ENCODE measurements at places on chromosomes 13 and 19.

- DNase-seq: no peak
Observed at GRCh38 chr19:7979011-7979410, 26.4 kb downstream of the ELAVL1 start.

- no peak for DNase-seq
Observed at GRCh38 chr19:34220472-34221063, 33.8 kb upstream of the GARRE1 start.

DNA sequence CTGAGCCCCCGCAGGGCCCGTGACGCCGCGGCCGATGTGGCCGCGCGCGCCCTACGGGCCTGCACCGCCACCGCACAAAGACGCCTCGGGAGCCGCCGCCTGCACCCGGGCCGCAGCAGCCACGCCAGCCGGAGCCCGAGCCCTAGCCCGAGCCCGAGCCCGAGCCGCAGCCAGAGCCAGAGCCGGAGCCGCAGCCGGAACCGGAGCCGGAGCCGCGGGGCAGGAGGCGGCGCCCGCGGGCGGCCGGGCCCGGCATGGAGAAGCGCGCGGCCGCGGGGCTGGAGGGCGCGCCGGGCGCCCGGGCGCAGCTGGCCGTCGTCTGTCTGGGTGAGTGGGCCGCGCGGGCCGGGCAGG lies 379 bp downstream of the LRP3 start:
- no peak for DNase-seq

GRCh38 chr13:109093998-109094397 lies 464.6 kb downstream of the MYO16 start:
- no peak for DNase-seq

DNA sequence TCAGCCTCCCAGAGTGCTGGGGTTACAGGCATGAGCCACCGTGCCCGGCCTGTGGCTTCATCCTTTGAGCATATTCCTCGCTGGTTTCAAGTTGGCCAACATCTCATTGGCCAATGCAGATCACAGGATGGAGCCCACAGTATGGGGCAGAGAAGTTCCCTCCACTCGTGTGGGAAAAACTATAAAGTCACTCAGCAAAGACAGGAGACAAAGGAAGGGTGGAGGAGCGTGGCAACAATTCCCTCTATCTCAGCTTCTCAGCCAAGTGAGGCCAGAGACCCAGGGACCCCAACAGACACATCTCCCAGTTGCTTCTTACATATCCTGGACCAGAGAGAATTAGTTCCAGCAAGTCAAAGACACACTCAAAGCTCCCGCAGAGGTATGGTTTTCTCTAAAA lies 184.6 kb upstream of the SOX1 start:
- no peak for DNase-seq

DNA sequence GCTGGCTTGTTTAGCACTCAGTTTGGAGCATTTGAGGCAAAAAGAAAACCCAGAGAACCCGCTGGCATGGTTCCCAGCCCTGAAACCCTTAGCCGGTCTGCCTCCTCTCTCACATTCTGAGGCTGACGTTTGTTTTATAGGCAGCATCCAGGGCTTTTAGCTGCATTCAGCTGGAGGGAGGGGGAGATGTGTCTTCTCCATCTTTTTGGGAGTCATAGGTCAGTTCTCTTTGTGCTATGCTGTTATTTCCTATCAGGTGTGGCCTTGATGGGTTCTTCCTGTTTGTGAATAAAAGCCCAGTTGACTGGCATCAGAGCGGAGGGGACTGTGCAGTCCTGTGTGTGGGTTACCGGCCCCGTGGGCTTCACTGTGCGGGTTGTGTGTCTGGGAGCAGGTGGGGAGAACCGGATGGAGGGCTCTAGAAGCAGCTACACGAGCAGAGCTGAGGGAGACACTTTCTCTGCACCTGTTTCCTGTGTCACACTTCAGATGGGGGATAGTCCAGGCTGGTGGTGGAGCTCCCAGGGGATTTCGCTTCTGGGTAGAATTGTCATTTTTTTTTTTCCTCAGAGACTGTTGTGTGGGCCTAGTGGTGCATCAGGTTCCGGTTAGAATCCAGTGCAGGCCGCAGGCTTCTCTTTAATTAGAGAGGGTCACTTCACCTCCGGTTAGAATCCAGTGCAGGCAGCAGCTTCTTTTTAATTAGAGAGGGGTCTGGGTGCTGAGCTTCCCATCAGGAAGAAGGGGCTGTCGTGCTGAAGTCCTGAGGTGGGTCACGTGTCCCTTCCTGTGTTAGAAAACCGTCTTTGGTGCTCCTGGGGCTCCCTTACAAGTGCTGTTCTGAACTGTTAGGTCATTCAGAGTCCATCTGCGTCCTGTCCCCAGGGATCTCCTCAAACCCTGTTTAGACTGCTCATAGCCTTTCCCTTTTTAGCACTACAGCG lies 69.6 kb downstream of the ARHGEF7 start:
- DNase-seq: peak; percentile 82

DNA sequence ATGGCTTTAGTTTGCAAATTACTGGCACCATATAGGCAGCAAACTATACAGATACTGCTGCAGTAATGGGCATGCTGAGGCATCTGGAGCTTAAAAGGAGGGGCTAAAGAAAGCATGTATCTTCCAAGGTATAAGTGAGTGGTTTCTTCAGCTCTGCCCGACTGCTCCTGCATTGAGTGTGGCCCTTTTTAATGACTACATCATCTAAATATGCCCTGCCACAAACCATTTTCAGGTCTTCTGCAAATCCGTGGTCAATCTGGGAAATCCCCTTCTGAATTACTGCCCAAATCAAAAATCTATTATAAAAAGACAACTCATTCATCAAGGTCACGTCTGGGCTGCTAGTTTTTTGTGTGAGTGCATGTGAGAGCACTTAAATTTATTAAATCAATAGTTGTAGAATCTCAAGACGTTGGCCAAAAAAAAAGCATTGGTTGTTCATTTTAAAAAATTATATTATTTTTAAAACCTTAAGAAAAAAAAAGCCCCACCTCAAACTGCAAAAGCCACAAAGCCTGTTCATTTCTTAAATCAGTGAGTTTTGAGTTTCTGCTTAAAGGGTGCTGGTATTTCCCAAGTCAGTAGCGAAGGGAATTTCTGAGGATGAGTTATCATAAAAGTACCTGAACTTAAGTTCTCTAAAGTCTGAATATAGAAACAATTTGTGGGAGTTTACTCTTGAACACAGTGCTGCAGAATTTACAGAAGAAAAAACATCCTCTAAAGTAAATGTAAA lies 16.3 kb downstream of the LCP1 start:
- DNase-seq: peak; percentile 70

DNA sequence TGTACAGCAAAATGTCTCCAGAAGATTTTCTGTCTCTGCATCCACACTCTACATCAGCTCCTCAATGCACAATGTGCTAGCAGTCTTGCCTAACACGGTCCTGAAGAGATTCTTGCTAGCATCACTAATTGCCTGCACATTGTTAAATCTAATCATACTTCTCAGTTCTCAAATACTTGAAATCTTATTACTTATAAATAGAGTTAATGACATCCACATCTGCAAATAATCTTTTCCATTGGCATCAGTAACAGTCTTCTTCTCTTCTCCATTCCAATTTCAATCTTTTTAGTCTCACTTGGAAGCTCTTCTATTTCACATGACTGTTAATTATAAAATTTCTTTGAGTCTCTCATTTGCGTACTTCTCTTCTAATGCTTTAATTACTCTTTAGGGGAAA lies 630.5 kb upstream of the SLITRK6 start:
- no peak for DNase-seq

GRCh38 chr13:31011901-31012654 lies 79.6 kb downstream of the TEX26 start:
- peak; percentile 11 for DNase-seq

DNA sequence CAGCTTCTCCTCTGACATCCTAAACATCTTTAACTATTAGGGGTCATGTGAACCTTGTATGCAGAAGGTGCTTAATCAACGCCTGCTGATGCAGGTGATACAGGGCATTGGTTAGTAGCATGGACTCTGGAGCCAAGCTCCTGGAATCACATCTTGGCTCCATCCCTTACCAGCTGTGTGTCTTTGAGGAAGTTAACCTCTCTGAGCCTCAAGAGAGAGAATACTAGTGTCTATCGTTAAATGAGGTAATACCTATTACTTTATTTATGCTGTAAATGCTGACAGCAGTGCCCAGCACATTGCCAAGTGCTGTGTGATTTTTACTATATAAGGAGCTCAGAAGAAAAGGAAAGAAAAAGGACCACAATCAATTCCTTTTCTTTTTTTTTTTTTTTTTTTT lies 11.2 kb upstream of the SELENOW start:
- DNase-seq: no peak

GRCh38 chr13:51614350-51614786 lies 30.1 kb downstream of the WDFY2 start:
- DNase-seq: peak; percentile 36

DNA sequence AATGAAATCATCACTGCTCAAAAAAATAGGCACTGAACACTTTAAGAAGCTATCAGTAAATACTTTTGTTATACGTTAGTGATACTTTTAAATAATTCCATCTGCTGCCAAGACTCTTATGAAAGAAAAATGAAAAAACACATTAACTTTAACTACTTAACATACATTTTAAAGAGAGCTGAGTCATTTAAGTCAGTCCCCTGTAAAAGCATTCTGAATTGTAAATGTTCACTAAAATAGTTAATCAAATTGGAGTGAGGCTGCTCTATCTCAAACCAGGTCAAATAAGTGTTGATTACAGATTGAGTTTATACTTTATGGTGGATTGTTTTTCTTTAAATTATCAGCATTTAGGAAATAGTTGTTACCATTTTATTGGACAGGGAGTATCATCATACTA lies 274.2 kb downstream of the MYO16 start:
- DNase-seq: no peak

- DNase-seq: no peak
Observed at GRCh38 chr13:100751826-100752225, 77.2 kb upstream of the TMTC4 start.

DNA sequence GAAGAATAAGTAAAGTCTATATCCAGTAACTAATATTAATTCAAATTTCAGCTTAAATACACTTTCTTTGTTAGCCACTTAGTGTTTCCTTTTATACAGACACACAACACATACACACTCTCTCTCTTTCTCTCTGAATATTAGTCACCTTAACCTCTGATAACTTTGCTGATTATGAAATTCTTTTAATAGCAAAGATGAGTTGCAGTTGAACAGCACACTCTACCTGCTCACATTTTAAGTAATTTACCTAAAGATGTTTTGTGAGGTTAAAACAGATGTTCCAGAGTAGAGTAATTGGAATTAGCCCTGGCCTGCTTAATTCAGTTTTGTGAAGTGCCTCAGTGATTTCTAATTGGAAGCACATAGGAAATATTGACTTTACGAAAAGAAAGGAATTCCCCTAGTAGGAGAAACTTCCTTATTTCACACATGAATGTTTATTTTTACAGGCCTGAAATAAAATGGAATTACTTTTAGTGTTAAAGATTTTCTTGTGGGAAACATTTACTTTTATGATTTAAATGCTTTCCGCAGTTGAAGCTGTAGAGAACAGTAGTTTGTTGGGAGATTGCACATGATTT lies 184.3 kb downstream of the MYO16 start:
- DNase-seq: no peak

GRCh38 chr13:107121793-107122192 lies 553.9 kb upstream of the ARGLU1 start:
- no peak for DNase-seq

DNA sequence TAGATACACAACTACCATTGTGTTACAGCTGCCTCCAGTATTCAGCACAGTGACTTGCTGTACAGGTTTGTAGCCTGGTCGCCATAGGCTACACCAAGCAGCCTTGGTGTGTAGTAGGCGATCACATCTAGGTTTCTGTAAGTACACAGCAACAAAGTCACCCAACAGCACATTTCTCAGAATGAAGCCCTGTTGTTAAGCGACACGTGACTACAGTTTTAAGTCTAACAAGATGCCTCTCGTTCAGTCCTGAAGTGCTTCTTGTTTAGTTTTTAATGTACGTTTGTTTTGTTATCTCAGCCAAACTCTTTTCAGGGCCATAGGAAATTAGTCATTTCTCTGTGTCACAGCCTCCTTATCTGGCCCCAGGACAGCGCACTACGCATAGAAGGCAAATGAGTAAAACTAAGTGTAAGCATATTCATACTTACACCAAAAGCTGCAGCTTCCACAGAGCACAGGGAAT lies 50.0 kb upstream of the GPR183 start:
- DNase-seq: peak; percentile 32

DNA sequence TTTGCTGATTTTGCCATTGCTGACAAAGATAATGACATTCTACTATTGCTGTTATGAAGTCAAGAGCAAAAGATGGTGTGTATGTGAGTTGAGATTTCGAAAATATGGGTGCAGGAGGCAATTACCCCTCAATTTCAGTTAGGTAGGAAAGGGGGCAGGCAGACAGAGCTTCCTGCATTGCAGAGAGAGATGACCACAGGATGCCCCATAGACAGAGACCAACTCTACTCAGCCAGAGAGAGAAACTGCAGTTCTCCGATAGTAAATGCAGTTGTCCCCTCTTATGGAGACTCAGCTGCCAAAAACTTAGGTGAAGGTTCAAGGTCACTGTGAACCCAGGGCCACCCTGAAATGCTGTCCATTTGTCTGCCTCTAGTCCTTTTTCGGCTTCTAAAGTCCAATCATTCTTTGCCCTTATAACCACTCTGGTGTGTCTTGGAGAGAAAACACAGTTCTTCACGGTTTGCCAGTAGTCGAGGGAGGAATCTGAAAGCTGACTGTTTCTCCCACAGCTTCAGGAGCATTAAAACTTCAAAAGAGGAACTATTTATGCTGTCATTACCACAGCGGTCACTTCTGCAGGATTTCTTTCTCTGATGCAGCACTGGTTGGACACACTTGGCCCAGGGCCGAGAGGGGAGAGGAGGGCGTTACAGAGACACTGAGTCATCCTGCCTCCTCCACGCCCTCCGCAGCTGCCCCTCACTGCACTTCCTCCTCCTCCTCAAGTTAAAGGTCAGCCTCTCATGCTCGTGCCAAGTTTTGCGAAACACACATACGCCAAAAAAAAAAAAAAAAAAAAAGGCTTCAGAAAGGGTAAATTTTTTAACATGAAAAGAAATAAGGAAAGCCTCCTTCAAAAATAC lies 264.3 kb downstream of the FOXO1 start:
- peak; percentile 59 for DNase-seq

GRCh38 chr19:17332677-17333581 lies 1.7 kb downstream of the ANO8 start:
- DNase-seq: no peak

DNA sequence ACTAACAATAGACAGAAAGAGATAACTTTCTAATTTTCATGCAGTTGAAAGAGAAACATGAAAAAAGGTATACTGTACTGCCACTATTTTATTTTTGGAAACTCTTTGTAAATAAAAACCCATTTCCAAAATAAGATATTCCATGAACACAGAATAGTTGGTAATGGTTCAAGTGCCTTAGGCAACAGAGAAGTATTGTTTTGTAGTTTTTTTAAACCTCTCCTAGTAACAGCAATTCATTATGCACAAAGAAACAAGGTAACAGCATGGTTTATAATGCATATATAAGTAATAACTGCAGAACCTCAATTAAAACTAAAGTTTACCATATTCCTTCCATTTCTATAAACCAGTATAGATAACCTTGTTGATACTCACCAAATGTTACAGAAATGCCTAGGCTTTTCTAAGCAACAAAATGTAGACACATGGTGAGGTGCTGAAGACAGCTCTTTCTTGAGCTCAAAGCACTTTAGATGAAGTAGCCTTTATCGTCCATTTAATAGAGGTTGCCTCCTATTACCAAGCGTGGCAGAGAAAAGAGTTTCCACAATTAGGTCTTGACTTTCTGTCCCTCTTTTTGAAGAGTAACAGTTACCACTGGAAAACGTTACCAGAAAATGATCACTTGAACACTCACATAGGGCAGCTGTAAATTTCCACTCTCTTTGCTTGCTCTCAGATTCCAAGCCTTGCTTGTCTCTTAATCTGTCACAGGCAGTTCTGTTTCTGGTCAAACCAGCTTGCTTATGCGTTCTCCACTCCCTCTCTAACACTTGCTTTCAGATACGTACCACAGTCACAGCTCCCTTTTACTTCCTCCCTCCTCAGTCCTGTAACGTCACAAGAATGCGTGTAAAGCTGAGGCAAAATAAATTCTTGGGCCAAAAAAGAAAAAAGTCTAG lies 42.9 kb downstream of the CAB39L start:
- DNase-seq: no peak

Measured in GM06990 (cell line).